ENCODE measurements at places on chromosomes 12 and 14.

- DNase-seq, result no peak
These were observed 86.5 kb downstream of the CAND1 start for GRCh38 chr12:67355428-67356379.

DNA sequence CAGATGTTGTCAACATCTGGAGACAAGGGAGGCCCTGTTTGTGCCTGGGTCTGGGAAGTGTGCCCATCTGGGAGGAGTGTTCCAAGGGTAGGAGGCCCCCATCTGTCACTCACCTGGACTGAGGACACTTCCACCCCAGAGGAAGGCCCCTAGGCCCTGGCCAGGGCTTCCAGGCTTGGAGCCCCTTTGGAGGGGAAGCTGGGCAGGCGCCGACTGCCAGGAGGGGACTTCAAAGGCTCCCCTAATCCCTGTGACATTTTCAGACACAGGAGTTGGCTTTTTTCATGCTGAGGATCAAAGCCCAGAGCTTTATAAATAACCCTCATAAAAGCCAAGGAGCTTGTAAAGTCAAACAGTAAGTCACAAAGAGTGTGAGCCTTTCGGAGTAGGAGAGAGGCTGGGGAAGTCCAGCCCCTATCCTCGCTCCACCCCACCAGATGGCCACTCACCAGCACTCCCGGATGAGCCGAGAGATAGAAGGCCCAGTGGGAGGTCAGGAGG lies 17.6 kb upstream of the FAM222A start:
- no peak for DNase-seq

- DNase-seq, result no peak
These were observed 78.8 kb downstream of the SEC23A start for GRCh38 chr14:39023939-39024871.

DNA sequence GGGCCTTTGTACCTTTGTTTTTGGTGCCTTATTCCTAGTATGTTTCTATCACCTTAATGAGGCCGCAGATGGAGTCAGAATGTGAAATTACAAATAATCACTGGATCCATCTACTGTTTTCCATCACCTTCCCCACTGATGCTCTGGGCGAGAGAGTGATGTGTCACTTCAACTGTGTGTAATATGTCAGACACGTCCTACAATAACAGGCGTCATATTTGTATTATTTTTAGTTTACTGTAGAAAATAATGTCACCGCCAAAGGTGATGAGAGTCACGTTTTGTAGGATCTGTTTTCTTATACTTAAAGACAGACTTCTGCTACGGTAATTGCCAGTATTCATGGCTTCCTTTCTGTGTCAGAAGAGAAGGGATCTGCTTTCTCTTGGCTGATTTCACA lies 22.4 kb upstream of the P2RX4 start:
- no peak for DNase-seq

DNA sequence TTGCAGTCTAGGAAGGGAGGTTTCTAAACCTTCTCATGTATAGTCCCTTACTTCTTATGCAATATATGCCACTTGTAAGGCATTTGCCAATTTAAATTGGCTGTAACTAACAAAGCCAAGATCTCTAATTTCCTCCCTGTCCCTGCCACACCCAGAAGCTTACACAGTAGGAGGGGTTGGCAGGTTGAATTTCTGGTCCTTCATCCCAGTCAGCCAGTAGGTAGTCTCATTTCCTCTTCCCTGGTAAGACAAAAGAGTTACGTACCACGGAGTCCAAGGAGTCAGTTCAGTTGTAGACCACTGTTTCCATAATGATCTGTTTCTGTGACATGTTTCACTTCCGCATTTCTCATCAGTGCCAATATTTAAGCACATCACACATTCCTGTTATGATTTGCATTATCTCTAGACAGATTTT lies 47.0 kb upstream of the PLBD1 start:
- no peak for DNase-seq

GRCh38 chr14:60101786-60102185 lies 10.1 kb downstream of the PCNX4 start:
- no peak for DNase-seq

GRCh38 chr12:120887253-120888043 lies 16.7 kb downstream of the SPPL3 start:
- DNase-seq, result no peak

- no peak for DNase-seq
These were observed 52.4 kb upstream of the BCAT1 start for GRCh38 chr12:25001311-25001710.

DNA sequence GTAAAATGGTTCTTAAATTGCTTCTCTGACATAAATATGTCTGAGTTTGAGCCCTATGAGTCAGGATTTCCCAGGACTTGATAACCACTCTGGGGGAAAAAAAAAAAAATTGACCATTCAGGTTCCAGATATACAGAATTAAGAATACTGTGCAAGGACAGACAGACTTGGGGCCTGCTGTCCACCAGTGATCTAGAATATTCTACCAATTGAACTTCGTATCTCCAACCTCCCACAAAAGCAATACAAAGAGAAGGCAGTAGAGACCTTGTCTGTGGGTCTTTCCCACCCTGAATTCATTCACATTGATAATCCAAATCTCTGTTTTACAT lies 4.1 kb downstream of the SINHCAF start:
- DNase-seq, result no peak

DNA sequence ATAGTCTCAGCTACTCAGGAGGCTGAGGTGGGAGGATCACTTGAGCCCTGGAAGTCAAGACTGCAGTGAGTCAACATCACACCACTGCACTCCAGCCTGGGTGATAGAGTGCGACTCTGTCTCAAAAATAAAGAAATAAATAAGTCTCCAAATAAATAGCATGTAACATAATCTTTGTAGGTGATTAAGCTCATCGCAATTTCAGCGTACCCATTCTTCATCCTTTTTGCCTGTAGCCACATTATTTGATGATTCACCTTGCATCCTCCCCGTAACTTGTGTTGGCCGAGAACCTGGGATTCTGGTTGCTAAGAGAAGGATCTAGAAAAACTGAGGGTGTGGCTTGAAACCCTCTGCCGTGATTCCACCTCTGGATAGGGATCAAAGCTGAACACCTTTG lies 115.1 kb downstream of the GALC start:
- DNase-seq, result no peak

GRCh38 chr12:67039995-67040860 lies 228.9 kb upstream of the CAND1 start:
- DNase-seq, result no peak

DNA sequence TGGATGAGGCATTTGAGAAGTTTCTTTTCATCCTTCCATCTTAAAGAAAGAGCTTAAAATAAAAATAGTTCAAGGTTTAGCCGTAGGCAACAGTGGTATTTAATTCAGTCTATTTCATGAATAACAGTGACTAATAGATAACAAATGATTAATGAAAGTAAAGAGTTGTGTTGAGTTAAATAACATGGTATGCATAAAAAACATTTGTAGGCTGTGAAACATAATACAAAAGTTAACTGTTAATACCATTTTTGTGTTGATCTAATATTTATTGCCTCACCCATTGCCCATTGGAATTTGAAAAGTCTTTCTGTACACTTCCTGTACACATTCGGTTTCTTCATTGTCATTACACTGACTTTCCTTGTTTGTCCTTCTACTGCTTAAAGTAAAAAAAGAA lies 108.6 kb upstream of the PDE3A start:
- DNase-seq, result no peak

DNA sequence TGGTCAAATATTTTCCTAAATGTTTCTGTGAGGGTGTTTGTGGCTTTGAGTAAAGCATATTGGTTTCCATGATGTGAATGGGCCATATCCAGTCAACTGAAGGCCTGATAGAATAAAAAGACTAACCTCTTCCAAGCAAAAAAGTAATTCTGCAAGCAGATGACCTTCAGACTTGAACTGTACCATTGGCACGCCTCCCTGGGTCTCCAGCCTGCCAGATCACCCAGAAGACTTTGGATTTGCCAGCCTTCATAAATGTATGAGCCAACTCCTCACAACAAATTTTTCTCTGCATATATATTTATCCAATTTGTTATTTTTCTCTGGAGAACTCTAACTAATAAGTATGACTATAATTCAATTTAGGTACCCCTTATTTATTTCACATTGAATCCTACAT lies 190.3 kb downstream of the KIF21A start:
- DNase-seq, result no peak

- DNase-seq, result no peak
These were observed 117.2 kb downstream of the TMX1 start for GRCh38 chr14:51357250-51357649.

DNA sequence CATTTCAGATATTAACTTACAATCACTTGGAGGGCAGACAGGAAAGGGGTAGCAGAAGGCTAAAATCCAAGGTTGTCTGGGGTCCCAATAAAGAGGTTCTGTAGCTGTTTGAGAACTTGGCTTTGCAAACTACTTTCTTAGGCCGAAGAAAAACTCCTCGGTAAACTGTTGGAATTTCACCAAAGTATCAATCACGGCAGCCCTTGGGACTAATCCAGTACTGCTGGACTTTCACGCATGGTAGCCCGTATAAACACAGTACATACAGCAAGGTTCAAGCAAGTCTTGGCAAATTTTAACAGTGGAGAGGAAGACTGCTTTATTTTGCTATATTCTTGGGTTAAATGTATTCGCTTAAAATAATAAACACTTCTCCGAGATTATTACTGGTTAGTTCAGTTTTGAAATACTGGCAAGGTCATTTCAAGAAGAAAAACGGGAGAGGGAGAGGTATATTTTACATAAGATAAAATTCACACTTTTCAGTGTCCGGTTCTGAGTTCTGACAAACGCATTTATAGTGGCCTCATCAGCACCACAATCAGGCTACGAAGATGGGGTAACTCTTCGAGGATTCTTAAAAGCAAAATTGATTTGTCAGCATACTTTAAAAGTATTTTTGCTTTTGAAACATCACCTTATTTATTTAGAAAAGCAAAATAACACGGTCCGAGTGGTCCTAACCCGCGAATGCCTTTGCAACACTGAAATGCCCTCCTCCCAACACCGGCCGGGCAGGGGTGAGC lies 1.3 kb downstream of the SETD3 start:
- DNase-seq, result no peak

GRCh38 chr14:35829449-35829848 lies 3.3 kb downstream of the BRMS1L start:
- no peak for DNase-seq

DNA sequence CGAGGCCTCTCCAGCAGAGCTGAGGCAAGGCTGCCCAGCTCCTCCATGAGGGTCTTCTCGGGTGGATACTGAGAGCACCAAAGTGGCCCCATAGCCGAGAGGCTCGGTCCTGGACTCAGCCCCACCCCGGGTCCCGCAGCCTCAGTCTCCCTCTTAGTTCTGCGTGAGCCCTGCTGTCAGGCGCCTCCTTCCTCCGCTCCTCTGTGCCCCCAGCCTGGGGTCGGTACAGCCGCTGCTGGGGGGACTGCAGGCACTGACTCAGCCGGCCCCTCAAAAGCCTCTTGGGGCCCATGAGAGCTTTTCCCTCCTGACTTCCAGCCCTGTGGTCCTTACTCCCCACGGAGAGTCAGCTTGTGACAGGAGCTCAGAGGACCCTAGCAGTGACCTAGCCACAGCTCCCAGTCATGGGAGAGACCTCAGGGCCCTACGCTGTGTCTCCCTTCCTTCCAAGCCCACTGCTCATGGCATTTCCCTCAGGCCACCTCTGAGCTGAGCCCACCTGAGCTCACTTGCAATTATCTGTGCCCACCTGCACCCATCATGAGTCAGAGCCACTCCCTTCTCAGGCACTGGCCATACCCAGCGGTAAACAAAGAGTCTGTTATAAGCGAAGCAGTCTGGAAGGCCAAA lies 295.0 kb upstream of the RTL1 start:
- no peak for DNase-seq

DNA sequence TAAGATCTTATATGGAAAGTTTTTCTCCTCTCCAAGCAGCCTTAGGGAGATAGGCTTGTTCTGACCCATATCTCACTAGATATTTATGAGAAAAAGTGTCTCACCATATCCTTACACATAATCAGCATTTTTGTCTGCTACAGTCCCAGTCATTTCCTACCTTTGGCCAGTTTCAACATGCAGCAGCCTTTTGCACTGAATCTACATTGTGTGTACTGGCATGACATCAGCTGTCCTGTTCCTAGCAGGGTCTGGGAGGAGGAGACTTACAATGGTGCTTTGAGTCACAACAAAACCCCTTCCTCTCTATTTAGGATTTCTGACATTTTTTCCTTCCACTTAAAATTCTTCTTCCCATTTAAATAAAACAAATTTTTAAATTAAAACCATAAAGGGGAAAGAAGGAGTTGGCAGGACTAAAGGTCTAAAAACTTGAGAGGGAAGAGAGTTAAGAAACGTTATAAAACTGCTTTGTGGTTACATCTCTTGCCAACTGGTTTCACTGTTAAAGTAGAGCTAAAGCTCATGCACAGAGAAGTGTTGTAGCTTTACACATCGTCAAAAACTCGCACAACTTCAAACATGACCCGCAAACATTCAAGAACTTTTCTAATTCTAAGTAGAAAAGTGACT lies 53.3 kb upstream of the CERS5 start:
- no peak for DNase-seq

DNA sequence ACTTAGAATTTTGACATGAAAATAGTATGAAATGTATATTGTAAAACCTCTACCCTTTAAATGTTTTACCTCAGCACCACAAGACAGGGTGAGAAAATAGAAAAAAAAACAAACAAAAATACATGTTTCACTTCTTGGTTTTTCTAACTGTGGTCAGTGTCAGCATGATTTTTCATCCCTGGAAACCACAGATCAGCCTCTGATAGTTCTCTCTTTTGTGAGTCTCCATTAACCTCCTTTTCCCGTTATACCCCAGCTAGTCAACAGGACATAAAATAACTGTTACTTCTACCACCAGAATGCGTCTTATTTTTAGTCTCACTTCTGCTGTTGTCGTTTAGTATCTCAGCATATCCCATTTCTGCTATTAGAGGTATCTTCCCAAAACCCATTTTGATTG lies 48.3 kb upstream of the KCNMB4 start:
- DNase-seq, result no peak

GRCh38 chr12:107685360-107686248 lies at the start of gene PWP1:
Gene PWP1, plus strand, starts transcription at chr12:107685799. Its CDS starts 101 bp downstream, at chr12:107685900.
- peak; percentile 94 for DNase-seq

GRCh38 chr14:73726025-73726961 lies 12.1 kb upstream of the PNMA1 start:
- no peak for DNase-seq

GRCh38 chr14:74286736-74287135 lies 16.0 kb downstream of the ABCD4 start:
- DNase-seq, result no peak

DNA sequence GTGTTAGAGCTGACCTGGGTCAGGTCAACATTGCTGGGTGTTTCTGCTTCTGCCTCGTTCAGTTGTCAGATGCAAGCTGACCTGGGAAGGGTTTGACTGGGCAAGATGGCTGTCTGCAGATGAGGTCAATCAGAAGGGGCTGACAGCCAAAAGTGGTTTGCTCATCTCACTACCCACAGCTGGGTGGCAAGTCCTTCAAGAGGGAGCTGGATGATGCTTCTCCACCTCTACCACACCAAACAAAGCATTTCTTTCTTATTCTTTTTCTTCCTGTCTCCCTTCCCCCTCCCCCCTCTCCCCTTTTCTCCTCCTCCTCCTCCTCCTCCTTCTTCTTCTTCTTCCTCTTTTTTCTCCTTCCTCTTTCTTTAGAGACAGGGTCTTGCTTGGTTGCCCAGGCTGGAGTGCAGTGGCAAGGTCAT lies 268.2 kb upstream of the PLEKHG7 start:
- DNase-seq, result no peak

- no peak for DNase-seq
These were observed 413.7 kb upstream of the CCDC196 start for GRCh38 chr14:66072190-66073084.
